ENCODE measurements at places on chromosomes 11 and 22.

DNA sequence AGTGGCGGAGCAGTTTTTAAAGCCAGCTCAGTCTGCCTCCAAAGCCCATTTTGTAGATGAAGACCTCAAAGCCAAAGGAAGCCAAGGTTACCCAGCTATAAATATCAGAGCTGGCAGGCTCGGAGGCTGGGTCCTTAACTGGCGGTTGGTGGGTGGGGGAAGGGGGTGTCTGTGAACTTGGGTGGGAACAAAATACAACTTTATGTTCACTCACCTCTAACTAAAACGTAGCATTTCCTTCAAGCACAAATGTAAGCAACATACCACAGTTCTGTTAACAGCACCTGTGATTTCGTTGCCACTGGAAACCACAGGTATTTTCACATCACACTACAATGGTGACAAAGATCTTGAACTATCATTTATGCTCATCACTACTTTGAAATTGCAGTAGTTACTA lies 99.7 kb upstream of the SYT13 start:
- no peak for DNase-seq

- no peak for DNase-seq
Observed at GRCh38 chr11:124467381-124467927, 22.0 kb upstream of the OR8B8 start.

DNA sequence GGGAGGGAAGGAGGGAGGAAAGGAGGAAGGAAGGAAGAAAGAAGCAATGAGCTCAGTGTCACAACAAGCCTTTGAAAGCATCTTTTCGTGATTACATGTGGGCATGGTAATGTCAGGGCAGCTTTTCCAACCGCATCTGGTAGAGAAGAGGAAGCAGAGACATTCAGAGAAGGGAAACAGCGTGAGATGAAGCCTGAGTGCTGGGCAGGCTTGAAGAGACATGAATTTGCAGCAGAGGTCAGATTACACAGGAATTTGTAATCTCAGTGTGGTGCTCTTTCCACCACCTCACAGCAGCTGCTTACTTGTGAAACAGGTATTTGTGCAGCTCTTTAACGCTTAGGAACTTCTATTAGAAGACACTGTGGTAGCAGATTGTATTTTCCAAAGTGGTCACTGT lies 289.5 kb upstream of the C11orf87 start:
- no peak for DNase-seq

- DNase-seq, result no peak
Observed at GRCh38 chr11:99687320-99687719, 666.6 kb downstream of the CNTN5 start.

DNA sequence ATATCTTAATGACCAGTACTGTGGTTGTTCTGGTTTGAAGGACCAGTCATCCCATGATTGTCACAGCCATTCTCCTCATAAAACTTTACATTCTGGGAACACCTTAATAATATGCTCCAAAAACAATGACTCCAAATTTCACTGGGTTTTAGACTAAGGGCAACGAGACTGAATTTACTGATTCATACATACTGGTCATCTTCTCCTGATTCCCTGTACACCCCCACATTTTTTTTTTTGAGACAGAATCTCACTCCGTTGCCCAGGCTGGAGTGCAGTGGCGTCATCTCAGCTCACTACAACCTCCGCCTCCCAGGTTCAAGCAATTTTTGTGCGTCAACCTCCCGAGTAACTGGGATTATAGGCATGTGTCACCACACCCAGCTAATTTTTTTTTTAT lies 78.9 kb downstream of the GAB2 start:
- DNase-seq, result no peak
